ENCODE measurements at places on chromosomes 1 and 21. TPM values are rescaled to one million over a fixed set of nuclear protein-coding genes. Genes with fewer than 3 reads are reported as not detected.

DNA sequence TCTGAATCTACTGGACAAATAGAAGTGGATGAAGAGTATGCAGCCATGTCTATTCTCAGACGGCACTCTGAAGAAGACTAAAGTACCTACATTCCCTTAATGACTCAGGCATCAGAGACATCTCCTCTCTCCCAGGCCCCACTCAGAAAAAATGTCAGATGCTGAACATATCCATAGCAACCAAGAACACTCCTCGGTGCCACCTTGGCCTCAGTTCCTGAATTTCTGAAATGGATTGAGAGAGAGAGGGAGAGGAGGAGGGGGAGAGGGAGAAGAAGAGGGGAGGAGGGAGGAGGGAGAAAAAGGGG lies 16.0 kb upstream of the OVAAL start:
- no peak for DNase-seq

GRCh38 chr1:246971090-246971721 lies 36.7 kb downstream of the ZNF695 start:
- DNase-seq, result no peak

DNA sequence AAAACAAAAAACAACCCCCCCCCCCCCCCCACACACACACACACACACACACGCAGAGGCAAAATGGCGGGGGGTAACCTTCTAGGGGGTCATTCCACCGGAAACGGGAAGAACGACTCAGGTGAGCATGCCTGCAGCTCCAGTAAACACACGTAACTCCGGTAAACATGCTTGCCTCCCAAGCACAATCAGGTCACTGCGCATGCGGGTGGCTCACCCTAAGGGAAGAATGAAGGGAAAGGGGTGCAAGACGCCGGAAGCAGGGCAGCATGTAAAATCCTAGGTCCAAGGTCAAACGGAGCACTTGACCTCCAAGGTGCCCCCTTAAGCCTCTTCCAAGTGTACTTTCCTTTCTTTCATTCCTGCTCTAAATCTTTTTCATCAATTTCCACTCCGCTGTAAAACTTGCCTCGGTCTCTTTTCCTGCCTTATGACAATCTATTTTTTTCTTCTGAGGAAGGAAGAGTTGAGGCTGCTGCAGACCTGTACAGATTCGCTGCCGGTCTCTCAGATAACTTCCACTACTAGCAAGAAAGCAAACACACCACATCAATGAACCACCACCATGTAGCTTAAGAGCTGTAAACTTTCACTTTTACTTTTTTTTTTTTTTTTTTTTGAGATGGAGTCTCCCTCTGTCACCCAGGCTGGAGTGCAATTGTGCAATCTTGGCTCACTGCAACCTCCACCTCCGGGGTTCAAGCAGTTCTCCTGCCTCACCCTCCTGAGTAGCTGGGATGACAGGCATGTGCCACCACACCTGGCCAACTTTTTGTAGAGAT lies 21.0 kb upstream of the CBR3 start:
- no peak for DNase-seq

DNA sequence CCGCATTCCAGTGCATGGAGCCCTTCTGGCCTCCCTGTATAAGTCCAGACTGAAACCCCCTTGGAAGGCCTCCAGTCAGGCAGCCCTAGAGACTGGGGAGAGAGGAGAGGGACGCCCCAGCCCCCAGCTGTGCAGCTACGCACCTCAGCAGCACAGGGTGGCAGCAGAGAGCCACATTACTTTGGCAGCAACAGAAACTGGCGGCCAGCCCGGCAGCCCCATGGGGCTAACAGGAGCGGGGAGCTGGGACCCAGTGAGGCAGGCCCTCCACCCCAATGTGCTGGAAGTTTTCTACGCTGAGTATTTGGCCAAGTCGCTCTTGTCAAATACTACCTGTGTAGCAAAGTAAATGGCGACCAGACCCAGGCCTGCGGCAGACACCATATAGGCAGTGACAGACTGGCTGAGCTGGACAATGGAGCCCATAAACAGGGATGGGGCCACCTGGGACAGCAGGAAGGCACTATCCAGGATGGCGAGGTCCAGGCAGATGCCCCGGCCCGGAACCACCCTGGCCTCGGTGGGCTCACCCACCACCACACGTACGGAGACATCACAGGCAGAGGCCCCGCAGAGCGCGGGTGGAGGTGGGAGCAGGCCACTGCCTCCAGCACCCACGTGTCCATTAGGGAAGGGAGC lies 21.2 kb downstream of the SLC45A3 start:
- DNase-seq, result peak; percentile 88

DNA sequence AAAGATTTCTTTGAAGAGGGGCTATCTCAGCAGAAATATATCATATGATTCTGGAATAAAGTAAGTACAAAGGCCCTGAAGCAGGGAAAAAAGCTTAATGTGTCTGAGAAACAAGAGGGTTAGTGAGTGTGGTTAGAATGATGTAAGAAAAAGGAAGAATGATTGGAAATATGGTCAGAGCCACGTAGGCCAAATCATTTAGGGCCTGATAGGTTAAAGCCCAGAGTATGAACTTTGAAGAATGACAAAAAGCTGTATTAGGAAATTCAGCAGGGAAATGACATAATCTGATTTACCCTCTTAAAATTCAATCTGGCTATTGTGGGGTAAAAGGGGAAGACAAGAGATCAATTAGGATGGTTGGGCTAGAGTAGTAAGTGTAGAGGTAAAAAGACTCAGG lies 69.0 kb upstream of the MUTYH start:
- DNase-seq, result no peak

DNA sequence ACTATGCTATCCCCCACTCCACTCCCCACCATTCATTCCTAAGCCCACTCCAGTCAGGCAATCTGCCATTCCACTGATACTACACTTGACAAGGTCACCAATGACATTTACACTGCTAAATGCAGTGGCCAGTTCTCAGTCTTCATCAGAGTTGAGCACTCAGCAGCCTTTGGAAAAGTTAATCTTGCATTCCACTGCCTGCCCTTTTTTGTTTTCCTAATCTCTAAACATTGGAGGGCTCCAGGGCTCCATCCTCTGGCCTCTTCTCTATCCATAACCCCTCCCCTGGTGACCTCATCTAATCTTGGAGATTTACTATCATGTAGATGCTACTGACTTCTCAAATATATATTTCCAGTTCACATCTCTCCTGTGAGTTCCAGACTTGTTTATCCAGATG lies 70.9 kb upstream of the S1PR1 start:
- DNase-seq, result no peak

DNA sequence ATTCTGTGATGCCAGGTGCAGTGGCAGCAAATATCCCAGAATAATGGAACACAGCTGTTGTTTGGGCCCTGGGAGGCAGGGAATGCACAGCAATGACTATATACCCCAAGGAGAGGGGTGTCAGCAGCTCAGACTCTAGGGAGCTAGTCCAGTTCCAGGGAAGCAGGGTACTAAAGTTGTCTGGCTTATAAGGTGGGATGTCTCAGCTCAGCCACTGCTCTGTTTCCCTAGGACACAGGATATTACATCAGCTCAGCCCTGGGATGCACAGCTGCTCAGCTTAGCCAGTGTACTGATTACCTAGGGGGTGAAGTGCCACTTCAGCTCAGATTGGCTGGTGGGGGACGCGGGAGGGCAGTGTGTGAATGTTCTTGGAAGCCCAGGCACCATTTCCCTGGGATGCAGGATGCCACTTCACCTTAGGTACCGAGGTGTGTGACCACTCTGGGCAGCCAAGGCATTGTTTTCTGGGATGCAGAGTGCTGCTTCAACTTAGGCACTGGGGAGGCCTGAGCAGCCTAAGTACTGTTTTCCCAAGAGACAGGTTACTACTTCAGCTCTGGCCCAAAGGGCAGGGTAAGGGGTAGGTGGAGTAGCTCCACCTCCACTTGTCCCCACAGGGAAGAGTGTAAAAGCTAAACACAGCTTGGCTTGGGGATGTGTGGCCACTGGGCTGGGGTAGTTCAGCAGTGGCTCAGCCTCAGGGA lies 59.4 kb downstream of the DIPK1A start:
- DNase-seq, result no peak

GRCh38 chr1:181601186-181601950 lies 118.1 kb downstream of the CACNA1E start:
- no peak for DNase-seq

- no peak for DNase-seq
These were observed 112.5 kb upstream of the RAB4A start for GRCh38 chr1:229158341-229158921.

- no peak for DNase-seq
These were observed 78.1 kb upstream of the ZNF644 start for GRCh38 chr1:91099746-91100621.

- DNase-seq, result peak; percentile 69
These were observed 134.8 kb downstream of the SETD4 start for GRCh38 chr21:35925497-35925896.

DNA sequence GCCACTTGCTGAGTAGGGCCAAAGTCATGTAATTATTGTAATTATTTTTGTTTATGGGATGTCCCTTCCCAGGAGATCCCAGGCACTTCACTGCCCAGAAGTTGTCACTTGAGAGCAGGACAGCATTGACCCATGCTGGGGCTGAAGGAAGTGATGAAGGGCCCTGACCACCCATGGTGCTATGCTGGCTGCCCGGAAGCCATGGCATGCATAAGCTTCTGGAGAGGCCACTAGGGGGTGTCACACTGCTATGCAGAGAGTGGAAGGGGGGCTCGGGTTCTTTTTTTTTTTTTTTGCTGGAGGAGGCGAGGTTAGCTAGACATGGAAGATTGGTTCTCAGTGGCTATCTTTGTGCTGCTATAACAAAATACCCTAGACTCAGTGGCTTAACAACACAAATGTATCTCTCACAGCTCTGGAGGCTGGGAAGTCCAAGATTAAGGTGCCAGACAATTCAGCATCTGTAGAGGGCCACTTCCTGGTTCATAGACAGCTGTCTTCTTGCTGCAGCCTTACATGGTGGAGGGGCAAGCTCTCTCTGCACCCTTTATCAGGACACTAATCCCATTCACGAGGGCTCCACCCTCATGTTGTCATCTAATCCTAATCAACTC lies 84.9 kb downstream of the CNIH3 start:
- DNase-seq, result no peak

DNA sequence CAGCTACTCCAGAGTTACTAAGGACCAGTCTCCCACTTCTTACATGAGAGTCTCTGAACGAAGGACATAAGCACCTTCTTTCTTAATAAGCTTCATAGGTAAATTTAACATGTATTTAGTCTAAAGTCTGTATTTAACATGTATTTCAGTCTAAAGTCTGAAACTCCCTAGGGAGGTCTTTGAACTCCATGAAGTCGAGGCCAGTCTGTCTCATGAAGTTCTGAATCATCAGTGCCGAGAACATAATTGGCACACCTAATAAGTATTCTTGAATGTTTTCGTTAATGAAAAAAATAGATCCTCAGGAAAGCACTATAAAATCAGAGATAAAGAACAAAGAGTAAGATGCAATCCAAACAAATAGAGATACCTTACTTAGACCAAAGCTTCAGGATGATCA lies 945.5 kb downstream of the TTLL7 start:
- no peak for DNase-seq

GRCh38 chr1:227459977-227460376 lies 103.4 kb upstream of the ZNF678 start:
- DNase-seq, result no peak

DNA sequence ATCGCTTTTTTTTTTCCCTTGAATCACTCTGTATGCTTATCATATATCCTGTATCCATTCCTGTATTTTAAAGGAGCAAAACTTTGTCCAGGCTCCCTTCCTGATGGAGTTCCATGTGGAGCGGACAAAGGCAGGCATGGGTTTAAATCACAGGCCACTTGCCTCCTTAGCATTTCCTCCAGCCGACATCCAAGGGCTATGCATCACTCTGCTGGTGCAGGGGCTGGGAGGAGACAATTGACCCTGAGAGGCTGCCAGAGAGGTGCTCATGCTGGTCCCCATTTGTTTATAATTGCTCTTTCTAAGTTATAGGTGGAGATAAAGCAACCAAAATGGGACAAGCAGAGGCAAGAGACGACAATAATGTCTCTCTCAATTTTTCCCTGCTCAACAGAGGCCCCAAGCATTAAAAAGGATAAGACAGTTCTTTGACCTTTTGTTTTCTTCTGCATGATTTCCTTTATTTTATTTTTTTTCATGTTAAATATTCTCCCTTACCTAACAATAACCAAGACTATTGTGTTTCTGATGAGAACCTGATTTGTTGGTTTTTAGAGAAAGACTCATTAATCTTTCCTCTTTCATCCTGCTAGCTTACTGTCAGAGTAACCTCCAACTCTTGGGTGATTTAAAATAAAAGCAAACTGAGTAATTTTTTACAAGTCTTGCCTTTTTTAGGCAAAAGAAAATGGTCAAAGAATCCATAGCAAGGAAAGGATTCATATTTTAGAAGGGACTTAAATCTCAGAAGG lies 353.7 kb downstream of the ADGRL2 start:
- no peak for DNase-seq

DNA sequence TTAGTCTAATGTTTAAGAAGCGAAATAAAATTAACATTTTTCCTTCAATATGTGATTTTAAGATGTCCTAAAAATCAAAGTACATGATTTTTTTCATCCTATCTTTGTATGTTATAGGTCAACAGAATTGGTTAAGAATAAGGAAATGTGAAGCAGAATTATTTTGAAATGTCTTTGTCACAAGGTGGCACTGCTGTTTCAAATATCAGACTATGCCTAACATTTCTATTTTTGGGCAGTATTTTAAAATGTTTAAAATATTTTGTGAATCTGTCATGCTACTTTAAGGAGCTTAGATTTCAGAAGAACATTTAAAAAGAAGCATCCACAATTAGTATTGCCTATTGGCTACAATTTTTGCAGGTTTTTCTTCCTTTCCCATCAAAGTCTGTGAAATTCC lies 38.7 kb downstream of the AMY1C start:
- no peak for DNase-seq

GRCh38 chr1:165052936-165053335 lies 303.6 kb downstream of the LMX1A start:
- DNase-seq, result no peak

DNA sequence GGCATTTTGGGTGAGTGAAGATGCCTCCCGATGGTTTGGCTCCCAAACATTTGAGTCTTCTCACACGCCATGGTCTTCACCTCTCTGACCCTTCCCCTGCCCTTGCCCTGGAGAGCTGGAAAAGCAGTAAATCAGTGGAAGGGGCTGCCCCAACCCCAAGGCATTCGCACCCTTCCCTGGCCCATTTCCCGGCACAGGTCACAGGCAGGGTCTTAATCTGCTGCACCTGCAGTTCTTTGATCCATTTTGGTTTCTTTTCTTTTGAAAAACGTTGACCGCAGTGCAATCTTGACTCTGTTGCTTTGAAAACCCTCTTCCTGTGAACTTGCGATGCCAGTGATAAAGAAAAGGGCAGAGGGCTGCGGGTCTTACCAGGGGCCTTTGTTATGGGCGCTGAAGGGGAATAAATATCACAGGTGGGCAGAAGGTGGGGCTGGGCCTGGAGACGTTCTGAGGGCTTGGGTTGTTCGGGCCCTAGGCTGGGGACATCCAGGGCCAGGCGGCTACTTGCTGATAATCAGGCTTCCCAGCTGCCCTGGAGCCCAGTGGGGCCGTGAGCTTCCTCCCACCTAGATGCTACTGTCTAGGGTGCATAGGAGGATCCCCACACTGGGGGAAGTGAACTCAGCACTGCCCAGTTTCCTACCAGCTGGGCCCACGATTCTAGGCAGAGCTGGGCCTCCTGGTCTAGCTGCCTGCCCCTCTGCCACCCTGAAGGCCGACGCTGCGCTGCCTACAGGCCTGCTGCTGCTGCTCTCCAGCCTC lies 38.6 kb upstream of the EPS8L3 start:
- DNase-seq, result no peak

- no peak for DNase-seq
These were observed 143.6 kb downstream of the SPATA46 start for GRCh38 chr1:162233066-162233465.

GRCh38 chr1:3940754-3941345 lies 40.8 kb upstream of the C1orf174 start:
- DNase-seq, result no peak

Gene RGS16
- total RNA-seq, result 0.83 TPM

Gene TFF2
- total RNA-seq, result not detected

Gene ANGPTL3
- not detected for total RNA-seq

Gene TNNT2
- 0.81 TPM for total RNA-seq

Gene COL9A2
- 3.6 TPM for total RNA-seq

Gene LCE6A
- not detected for total RNA-seq

All from sigmoid colon (tissue), 7 donors.